A549 treated with CORT108297 at 1 μM for 4 hours (cell line): ENCODE measurements at places on chromosomes 6 and 20. TPM values are rescaled to one million over a fixed set of nuclear protein-coding genes. Genes with fewer than 3 reads are reported as not detected.

Gene PGC
- total RNA-seq, result 0.09 TPM in 1 of 5 replicates, not detected in the others

Gene FOXS1
- 0.20 to 1.3 TPM (median 0.64 TPM) in 5 replicates for total RNA-seq

Gene BNIP5
- not detected in 5 replicates for total RNA-seq

Gene MUCL3
- total RNA-seq, result 0.02 to 0.06 TPM (median 0.05 TPM) in 5 replicates

Gene CCDC170
- 0.06 to 0.18 TPM (median 0.12 TPM) in 4 of 5 replicates, not detected in the other for total RNA-seq

Gene THBS2
- not detected in 5 replicates for total RNA-seq

Gene LGSN
- total RNA-seq, result 2.6 to 3.7 TPM (median 3.3 TPM) in 5 replicates

Gene PCSK2
- not detected in 5 replicates for total RNA-seq

Gene SLC52A3
- total RNA-seq, result 0.36 to 0.72 TPM (median 0.58 TPM) in 5 replicates

Gene TMEM217
- total RNA-seq, result 0.54 to 1.3 TPM (median 0.75 TPM) in 5 replicates

Gene PCK1
- total RNA-seq, result 0.05 to 0.09 TPM (median 0.06 TPM) in 3 of 5 replicates, not detected in the others

Gene IYD
- total RNA-seq, result not detected in 5 replicates

Gene COX4I2
- not detected in 5 replicates for total RNA-seq

Gene LY6G6C
- 0.09 to 0.12 TPM (median 0.10 TPM) in 3 of 5 replicates, not detected in the others for total RNA-seq

Gene HTR1E
- total RNA-seq, result not detected in 5 replicates

Gene EDN1
- total RNA-seq, result 42.0 to 52.8 TPM (median 43.7 TPM) in 5 replicates

Gene ETV7
- total RNA-seq, result 0.13 to 0.18 TPM (median 0.16 TPM) in 4 of 5 replicates, not detected in the other

Gene TRAPPC3L
- not detected in 5 replicates for total RNA-seq

Gene KIF13A
- total RNA-seq, result 18.9 to 23.2 TPM (median 20.6 TPM) in 5 replicates
